A172 (cell line): ENCODE measurements at places on chromosomes 11 and 22.

DNA sequence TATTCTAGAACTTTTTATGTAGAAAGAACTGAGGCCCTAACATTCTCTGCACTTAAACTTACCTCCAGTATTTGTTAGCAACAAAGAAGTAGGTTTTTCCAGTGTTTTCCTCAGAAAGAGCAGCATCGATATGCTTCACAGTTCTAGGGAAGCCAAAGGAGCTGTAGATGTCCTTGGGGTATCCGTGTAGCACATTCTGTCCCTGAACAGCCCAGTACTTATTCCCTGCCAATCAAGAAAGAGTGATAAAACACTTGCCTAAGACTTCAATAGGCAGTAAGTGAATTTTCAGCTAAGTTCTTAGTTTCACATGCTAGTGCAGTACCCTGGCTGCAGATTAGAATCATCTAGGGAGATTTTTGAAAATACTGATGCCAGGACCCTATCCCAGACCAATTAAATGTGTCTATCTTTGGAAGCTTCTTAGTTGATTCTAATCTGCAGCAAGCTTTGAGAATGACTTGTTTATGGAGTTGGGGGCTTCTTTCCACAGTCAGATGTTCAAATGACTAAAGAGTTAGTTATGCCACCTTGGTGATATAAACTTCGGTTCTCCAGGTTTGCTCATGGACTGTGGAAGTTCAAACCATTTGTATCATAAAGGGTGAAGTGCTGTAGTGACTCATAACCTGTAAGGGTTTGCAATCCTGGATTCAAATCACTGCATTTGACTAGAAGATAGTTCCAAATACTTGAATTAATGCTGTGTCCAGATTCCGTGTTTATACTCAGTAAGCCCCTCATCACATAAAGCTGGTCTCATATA, 6.5 kb downstream of the MMP1 start:
- peak; percentile 16 for DNase-seq

DNA sequence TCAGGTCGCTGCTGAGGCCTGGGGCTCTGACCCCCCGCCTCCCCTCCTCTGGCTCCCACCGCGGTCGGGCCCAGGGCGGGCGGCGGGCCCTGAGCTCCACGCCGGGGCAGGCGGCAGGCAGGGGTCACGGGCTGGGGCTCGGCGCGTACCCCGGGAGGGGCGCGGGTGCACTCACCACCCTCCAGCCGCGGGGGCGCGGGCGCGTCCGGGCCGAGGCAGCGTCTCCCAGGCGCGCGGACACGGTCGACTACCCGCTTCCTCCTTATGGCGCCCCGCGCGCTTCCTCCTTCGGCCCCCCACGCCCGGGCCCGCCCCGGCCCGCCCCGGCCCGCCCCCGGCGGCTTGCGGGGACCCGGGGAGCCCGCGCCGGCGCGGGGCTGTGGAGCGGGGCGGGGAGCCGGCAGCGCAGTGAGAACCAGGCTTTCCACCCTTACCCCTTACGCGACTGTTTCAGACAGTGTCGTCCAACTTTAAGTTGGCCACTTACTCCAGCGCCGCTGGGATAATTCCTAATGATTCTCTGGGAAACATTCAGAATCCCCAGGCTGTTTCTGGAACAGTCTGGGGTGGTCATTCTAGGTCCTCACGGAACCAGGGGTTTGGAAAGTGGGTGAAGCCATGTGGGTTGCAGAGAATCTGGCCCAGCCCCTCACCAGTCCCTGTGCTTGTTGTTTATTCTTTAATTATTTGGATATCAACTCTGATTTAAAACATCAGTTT, at the start of gene BID:
TSS of gene BID (minus strand) at position 264 of the 720 bp plus-strand sequence. CDS start 24,353 bp downstream, outside the sequence.
- DNase-seq = no peak

DNA sequence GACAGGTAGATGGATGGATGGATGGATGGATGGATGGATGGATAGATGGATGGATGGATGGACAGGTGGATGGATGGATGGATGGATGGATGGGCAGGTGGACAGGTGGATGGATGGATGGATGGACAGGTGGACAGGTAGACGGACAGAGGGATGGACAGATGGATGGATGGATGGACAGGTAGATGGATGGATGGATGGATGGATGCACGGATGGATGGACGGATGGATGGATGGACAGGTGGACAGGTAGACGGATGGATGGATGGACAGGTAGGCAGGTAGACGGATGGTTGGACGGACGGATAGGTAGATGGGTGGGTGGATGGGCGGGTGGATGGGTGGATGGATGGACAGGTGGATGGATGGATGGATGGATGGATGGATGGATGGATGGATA, 24.3 kb downstream of the PDGFB start:
- DNase-seq = no peak

DNA sequence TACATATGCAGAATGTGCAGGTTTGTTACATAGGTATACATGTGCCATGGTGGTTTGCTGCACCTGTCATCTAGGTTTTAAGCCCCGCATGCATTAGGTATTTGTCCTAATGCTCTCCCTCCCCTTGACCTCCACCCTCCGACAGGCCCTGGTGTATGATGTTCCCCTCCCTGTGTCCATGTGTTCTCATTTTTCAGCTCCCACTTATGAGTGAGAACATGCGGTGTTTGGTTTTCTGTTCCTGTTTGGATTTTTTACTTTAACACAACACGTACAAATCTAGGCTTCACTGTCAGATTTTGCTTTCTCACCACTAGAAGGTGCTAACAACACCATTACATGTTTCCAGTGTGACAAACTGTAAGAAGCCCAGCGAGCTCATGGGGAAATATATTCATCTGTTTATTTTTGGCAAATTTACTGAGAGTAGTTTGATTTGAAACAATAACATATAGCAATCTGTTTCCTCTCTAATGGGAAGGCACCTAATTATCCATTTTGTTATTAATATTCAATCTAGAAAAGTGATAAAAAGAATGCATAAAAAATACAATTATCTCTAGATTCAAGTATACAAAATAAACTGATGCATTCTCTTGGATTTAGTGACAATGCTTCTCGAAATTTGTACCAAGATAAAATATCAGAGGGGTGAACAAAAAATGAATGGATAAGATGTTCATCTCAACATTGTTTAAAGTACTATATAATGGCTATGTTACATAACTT, 23.2 kb upstream of the BIRC3 start:
- peak; percentile 23 for DNase-seq

GRCh38 chr11:131811383-131811782, 441.0 kb downstream of the NTM start:
- DNase-seq = peak; percentile 43

GRCh38 chr11:30559004-30559403, 27.1 kb downstream of the MPPED2 start:
- DNase-seq = no peak
